NCI-H2171 treated with DMSO at 0.1 percent for 48 hours (cell line): ENCODE measurements at places on chromosomes 4 and X.
A peak's percentile ranks its signal among the peaks of the same experiment; 100 is the strongest.

DNA sequence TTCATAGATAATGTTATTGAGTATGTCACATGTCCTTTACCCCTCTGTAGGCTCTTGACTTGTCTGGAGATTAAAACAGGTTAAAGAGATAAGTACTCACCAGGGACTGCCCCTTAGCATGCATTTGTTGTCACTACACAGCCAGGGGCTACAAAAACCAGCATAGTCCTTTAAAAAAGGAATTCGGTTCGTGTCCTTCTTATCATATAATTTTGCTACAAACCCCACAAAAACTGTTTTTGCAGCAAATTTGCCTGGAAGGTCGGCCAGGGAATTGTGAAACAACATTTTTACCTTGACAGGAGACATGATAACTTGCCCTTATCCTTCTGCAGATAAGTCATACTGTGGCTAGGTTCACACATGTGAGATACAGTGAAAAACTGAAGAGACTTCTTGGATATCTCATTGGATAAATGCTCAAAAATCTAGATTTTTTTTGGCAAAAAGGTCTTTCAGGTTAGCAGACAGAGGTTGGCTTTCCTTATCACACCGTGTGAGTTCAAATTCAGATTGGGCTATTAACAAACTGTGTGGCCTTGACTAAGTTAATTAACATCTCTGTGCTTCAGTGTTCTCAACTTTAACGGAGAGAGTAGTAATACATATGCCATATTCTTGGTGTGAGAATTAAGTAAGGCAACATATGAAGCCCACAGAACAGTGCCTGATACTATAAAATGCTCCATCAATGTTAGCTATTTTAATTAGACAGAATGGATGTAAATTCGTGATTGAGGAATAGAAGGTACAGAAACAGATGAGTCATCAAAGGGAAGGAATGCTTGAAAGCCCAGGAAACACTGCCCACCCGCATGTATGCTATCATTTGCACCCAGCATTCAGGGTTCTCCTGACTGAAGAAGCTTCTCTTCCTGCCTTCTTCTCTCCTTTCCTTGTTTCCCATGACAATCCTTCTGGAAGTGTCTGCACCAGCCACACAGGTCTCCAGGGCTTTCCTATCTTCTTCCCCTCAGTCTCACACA is 30.0 kb downstream of the FAM9C start:
- no peak for DNase-seq

- DNase-seq = peak; percentile 27
Observed at GRCh38 chr4:86497980-86498862, 95.9 kb upstream of the PTPN13 start.

GRCh38 chr4:154908168-154908567 is 127.1 kb downstream of the RBM46 start:
- no peak for DNase-seq

- no peak for DNase-seq
Observed at GRCh38 chr4:188408244-188409030, 269.2 kb downstream of the TRIML1 start.

- no peak for DNase-seq
Observed at GRCh38 chr4:176755613-176756012, 37.1 kb downstream of the VEGFC start.

DNA sequence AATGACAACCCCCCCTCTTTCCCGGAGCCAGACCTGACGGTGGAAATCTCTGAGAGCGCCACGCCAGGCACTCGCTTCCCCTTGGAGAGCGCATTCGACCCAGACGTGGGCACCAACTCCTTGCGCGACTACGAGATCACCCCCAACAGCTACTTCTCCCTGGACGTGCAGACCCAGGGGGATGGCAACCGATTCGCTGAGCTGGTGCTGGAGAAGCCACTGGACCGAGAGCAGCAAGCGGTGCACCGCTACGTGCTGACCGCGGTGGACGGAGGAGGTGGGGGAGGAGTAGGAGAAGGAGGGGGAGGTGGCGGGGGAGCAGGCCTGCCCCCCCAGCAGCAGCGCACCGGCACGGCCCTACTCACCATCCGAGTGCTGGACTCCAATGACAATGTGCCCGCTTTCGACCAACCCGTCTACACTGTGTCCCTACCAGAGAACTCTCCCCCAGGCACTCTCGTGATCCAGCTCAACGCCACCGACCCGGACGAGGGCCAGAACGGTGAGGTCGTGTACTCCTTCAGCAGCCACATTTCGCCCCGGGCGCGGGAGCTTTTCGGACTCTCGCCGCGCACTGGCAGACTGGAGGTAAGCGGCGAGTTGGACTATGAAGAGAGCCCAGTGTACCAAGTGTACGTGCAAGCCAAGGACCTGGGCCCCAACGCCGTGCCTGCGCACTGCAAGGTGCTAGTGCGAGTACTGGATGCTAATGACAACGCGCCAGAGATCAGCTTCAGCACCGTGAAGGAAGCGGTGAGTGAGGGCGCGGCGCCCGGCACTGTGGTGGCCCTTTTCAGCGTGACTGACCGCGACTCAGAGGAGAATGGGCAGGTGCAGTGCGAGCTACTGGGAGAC is 1.6 kb downstream of the PCDH10 start:
- DNase-seq = no peak

GRCh38 chr4:173319696-173320095 is 14.5 kb downstream of the HMGB2 start:
- DNase-seq = no peak

DNA sequence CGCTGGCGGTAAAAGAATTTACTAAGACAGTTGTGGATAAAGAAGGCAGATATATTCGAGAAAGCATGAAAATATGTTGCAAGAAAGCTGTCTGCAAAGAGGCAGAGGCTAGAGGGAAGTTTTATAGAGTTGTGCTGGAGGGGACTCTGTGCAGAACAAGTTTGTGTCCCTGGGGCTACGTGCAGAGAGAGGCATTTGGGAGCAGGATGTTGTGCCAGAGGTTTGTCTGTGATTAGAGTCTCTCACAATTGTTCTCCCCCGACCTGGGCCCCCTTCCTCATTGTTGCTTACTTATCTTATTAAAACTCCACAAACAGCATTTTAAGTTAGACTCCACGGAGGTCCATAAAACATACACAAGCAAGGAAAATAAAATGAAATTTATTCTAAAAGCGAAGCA is 831.3 kb downstream of the NLGN4X start:
- DNase-seq = no peak

DNA sequence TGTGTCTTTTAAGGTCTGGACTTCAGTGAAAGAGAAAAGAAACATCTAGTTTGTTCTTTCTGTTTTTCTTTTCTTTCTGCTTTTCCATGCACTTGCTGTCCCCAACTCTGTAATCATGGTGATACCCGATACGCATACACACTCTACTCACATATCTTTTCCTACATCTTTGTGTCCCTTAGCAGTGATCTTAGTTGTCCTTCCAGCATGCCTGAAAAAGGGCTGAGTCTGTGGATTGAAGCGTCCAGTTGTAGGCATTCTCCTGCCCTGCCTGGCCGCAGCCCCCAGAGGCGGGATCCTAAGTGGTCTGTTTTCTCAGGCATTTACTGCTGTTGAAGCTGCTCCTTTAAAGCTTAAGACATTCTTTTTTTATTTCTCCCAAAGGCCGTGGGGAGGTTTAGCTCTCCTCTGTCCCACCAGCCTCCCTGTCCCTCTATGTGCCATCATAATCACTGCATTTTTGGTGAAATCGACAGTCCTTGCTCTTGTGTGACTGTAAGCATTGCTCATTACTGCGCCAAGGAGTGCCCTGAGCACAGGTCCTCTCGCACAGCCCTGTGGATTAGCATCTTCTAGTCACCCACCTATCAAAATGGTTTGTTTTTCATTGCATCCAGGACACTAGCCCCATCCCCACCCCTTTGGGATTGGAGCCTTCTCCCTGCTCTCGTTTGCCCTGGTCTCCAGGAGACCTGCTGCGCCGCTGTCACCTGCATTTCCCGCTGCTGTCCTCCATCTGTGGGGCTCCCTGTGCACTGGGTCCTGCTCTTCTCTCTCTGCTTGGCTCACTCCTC is 4.4 kb downstream of the RGS12 start:
- no peak for DNase-seq

- DNase-seq = no peak
Observed at GRCh38 chr4:23061431-23061830, 368.7 kb downstream of the GBA3 start.

- DNase-seq = no peak
Observed at GRCh38 chr4:148828291-148828690, 386.1 kb upstream of the NR3C2 start.

DNA sequence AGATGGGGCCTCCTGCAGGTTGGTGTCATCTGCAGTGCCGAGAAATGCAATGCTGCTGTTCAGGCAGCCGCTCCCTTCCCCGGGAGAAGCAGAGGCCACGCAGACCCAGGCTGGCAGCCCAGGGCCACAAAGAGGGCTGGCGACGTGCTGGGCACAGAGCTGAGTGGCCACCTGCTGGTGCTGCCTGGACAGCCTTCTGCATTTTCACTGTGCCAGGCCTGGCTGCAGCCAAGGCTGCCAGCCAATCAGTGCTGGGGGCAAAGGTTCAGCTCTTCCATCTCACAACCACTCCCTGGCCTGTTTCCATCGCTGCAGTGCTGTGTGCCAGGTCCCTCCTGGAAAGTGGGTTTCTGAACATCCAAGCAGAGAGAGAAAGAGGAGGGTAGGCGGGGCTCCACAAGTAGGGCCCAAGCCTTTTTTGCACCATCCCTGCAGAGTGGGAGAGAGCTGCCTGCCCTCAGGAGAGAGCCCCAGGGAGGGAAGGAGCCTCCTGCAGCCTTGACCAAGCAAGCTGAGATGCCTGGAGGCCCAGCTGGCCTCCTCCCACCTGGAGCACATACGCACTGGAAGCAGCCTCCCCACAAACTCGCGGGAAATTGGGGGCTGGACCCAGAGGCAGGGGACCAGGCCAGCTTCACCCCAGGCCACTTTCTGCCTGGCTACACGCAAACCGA is 20.1 kb downstream of the ADRA2C start:
- DNase-seq = no peak

DNA sequence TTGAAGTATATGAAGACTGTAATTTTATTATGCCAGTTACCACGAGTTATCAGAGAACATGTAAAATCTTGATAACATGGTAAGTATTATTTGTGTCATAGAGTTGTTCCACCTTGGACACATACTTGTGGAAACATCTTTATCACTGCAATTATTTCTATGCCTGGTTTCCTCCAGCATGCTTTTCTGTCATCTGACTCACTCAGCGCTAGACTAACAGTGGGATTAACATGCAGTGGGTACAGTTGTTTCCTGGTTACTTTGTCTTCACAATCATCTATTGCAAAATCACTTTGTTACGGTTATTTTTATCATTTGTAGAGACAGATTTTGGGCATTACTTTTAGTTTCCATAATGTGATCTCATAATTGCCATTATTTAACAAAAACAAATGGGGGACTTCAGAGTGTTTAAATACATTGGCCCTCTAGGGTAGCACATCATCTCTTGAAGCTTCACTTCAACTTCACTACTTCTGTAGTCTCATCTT is at the start of gene STATH:
Gene STATH, plus strand, starts transcription at position 441 of the 491 bp plus-strand sequence. CDS start 2,472 bp downstream, outside the sequence.
- DNase-seq = no peak

DNA sequence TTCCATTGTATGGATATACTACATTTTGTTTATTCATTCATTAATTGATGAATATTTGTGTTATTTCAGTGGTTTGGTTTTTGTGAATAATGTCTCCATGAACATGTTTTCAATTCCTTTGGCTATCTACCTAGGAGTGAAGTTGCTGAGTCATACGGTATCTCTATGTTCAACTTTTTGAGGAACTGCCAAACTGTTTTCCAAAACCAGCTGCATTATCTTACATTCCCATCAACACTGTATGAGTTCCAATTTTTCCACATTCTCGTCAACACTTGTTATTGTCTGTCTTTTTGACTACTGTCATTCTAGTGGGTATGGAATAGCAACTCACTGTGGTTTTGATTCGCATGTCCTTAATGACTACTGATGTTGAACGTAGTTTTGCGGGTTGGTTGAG is 388.6 kb upstream of the MAGEB2 start:
- DNase-seq = no peak

- no peak for DNase-seq
Observed at GRCh38 chrX:87727620-87728019, 210.0 kb downstream of the KLHL4 start.

GRCh38 chr4:151822331-151822730 is 61.5 kb upstream of the GATB start:
- DNase-seq = no peak

GRCh38 chr4:130422261-130422660 is 1326.3 kb downstream of the C4orf33 start:
- no peak for DNase-seq

DNA sequence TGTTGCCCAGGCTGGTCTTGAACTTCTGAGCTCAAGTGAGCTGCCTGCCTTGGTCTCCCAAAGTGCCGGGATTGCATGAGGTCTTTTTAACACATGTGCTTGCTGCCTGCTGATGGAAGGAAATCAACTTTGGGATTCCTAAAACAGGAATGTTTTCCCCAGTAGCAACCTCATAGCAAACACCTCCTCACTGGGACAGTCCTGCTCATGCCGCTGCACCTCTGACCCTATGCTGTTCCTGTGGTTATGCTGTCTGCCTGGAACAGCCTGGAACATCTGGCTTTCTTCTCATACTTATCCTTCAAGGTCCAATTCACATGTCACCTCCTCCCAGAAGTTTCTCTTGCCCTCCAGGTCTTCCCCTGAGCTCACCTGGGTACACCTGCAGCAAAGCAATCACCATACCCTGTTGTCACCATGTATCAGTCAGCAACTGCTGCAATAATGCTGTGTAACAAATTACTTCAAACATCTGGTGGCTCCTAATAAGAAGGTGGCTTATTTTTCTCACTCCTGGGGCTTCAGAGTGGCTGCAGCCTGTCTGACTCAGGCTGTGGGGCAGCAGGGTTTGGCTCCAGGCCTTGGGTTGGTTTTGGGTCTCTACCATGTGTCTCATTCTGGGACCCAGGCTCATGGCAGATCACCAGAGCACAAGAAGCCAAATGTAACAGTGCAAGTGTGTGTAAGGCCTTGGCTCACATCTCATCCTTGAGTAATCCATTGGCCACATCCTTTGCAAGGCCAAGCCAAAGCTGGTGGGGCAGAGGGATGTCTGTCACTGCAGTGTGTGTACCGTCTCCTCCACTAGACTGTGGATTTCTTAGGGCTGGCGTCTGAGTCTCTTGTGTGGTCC is 59.4 kb upstream of the SORCS2 start:
- DNase-seq = no peak

DNA sequence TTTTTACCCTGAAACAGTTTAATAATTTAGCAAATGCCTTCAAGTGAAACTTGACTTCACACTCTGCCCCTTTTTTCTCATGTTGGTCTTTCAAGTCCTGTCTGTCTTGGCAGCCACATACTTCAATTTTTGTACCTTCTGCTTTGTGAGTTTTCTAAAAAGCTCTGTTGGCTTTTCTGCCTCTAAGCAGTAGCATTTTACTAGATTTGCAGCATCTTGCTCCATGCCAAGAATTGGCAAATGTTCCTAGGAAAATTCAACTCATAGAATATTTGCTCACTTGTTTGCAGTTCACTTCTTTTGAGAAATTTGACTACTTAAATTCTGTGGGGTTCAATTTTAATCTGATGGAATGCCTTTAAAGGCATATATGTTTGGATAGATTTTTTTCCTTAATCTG is 59.2 kb downstream of the FAM47A start:
- no peak for DNase-seq

GRCh38 chr4:118842055-118842454 is 6.1 kb upstream of the SEC24D start:
- DNase-seq = no peak

GRCh38 chrX:10171249-10171648 is 14.5 kb downstream of the CLCN4 start:
- no peak for DNase-seq
